Sigmoid colon (tissue), 7 donors: ENCODE measurements at places on chromosomes 5 and 9. TPM values are rescaled to one million over a fixed set of nuclear protein-coding genes. Genes with fewer than 3 reads are reported as not detected.

- no peak overlapping the region for H3K27ac ChIP-seq
- no peaks in the 10 kb centered on the region for H3K27me3 ChIP-seq
- H3K36me3 ChIP-seq = no peaks in the 10 kb centered on the region
- no peaks in the 10 kb centered on the region for H3K4me1 ChIP-seq
Observed at GRCh38 chr9:2387166-2387565, 234.4 kb upstream of the VLDLR start.

GRCh38 chr9:14652729-14653377, 40.4 kb downstream of the ZDHHC21 start:
- no peak overlapping the region for H3K4me3 ChIP-seq
- H3K4me1 ChIP-seq = peaks cover 15% of the 10 kb centered on the region
- no peak overlapping the region for H3K27ac ChIP-seq
- DNase-seq = no peak
- no peaks in the 10 kb centered on the region for H3K27me3 ChIP-seq

- no peak for DNase-seq
- no peaks in the 10 kb centered on the region for H3K36me3 ChIP-seq
- H3K4me3 ChIP-seq = no peak overlapping the region
- no peaks in the 10 kb centered on the region for H3K4me1 ChIP-seq
- H3K27me3 ChIP-seq = no peaks in the 10 kb centered on the region
Observed at GRCh38 chr5:81093536-81094196, 133.5 kb downstream of the RASGRF2 start.

DNA sequence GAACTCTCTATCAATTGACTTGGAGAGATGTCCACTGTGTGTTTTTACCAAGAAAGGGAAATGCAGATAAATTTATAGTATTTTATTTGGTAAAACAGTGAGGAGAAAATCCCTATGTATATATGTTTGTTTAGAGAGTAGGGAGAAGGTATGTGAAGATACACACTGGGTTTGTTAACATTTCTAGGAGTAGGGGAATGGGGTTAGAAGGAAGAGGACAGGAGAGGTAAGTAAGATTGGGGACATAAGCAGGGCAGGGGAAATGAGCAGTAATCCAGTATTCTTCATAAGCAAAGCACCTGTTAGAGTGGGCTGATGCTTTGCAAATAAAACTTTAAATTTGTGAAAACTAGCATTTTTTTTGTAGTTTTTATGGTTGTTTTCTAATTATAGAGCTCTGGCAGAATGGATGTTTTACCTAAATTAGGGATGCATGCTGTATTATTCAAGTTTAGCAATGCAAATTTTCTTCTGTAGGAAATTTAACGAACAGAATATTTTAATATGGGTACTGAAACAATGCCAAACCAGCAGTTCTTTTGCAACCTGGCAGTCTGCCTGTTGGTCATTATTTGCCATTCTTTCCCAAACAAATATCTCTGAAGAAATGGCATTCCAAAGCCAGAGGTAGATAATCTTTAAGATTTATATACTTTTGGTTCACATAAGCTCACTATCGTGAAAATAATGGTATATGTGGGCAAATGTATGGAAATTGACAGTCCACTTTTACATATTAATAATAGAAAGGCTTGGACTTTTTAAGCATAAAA, 19.4 kb upstream of the DCP2 start:
- no peaks in the 10 kb centered on the region for H3K27me3 ChIP-seq
- no peaks in the 10 kb centered on the region for H3K36me3 ChIP-seq
- no peak overlapping the region for H3K4me3 ChIP-seq
- H3K4me1 ChIP-seq = peaks cover 26% of the 10 kb centered on the region

- no peak overlapping the region for H3K27ac ChIP-seq
- no peaks in the 10 kb centered on the region for H3K4me1 ChIP-seq
- no peak for DNase-seq
- H3K36me3 ChIP-seq = no peaks in the 10 kb centered on the region
- no peak overlapping the region for H3K4me3 ChIP-seq
Observed at GRCh38 chr5:545641-546375, 21.6 kb upstream of the SLC9A3 start.

DNA sequence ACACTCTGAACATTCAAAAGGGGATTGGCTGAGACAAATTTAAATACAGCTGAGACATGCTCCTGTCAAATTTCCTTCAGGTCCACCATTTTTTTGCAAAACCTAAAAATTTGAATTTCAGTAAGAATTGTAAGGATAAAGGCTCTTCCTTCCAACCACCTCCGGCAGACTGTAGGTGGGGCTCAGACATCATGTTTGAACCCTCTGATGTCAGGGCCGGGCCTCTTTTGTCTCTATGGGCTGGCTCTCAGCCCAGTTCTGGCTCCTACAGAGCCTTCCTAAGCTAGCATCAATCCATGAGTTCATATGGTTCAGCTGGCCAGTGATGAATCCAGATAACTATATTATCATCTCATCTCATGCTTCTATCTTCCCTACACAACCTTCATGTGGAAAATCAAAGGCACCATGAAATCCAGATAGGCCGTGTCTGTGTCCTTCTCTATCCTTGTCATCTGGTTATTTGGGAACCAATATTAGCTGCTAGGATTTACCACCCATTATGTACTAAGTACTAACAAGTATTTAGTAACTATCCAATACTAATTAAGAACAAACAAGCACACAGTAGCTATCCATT, 44.2 kb downstream of the NIPSNAP3B start:
- no peak overlapping the region for H3K4me3 ChIP-seq
- H3K27me3 ChIP-seq = no peaks in the 10 kb centered on the region
- peaks cover 19% of the 10 kb centered on the region for H3K4me1 ChIP-seq
- no peak overlapping the region for H3K27ac ChIP-seq
- peaks cover 83% of the 10 kb centered on the region for H3K36me3 ChIP-seq

DNA sequence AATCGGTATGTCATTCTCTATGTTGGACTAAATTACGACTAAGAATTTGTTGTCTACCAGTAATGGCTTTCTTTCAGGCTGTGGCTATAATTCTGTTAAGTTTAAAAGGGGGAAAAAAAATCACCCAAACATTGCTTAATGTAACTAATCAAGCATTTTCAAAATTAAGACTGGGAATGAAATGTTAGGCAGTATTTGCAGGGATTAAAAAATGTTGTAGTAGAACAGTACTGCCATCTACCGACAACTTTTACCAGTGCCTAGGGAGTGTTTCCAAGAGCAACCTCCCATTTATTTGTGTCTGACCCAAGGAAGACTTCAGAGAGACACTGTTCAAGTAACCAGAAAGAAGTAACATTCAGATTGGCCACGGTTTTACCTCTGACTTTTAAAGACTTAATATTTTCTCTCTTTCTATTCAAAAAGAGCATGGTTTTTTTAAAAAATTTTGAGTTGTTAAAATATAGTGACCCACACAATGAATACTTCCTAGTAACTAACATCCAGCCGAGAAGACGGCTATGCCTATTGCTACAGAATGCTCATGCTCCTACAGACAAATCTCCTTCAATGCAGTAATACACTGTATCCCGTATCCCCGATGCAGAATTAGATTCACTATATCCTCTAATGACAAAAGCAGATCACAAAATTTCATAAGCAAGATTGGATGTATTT, 92.4 kb downstream of the ARL15 start:
- H3K4me1 ChIP-seq = no peaks in the 10 kb centered on the region
- no peaks in the 10 kb centered on the region for H3K36me3 ChIP-seq
- DNase-seq = no peak
- H3K4me3 ChIP-seq = no peak overlapping the region
- H3K27ac ChIP-seq = no peak overlapping the region

- H3K27ac ChIP-seq = peak overlapping the region; percentile 82
- H3K4me1 ChIP-seq = no peaks in the 10 kb centered on the region
- H3K4me3 ChIP-seq = no peak overlapping the region
- peak; percentile 91 for DNase-seq
- H3K27me3 ChIP-seq = no peaks in the 10 kb centered on the region
Observed at GRCh38 chr9:113620377-113621161, 157.0 kb downstream of the RGS3 start.

GRCh38 chr5:124061663-124062062, 549.7 kb downstream of the CSNK1G3 start:
- DNase-seq = peak; percentile 67
- peaks cover 14% of the 10 kb centered on the region for H3K4me1 ChIP-seq
- H3K36me3 ChIP-seq = no peaks in the 10 kb centered on the region
- H3K27ac ChIP-seq = no peak overlapping the region

- H3K27ac ChIP-seq = no peak overlapping the region
- H3K27me3 ChIP-seq = no peaks in the 10 kb centered on the region
- no peak for DNase-seq
- H3K4me1 ChIP-seq = no peaks in the 10 kb centered on the region
- H3K4me3 ChIP-seq = no peak overlapping the region
- H3K36me3 ChIP-seq = no peaks in the 10 kb centered on the region
Observed at GRCh38 chr9:74303945-74304344, 193.2 kb upstream of the RORB start.

DNA sequence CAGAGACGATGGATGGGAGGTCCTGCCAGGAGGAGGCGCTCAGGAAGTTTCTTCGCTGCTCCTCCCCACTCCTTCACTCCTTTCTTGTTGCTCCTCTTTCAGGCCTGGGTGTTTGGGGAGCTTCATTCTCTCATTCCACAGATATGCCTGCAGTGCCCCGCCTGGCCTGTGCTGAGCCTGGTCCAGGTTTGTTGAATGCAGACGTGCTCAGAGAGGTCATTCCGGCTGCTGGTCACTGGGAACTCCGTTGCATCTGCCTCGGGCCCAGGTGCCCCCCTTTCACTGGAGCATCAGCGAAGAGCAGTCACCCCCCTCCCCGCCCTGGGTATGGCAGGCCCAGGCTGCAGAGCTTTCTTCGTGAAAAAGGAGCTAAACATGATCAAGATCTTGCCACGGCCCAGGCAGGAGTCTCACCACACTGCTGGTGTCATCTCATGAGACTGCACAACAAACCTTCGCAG, 15.5 kb downstream of the SURF6 start:
- H3K36me3 ChIP-seq = no peaks in the 10 kb centered on the region
- H3K4me3 ChIP-seq = no peak overlapping the region
- DNase-seq = peak; percentile 41
- H3K4me1 ChIP-seq = no peaks in the 10 kb centered on the region

DNA sequence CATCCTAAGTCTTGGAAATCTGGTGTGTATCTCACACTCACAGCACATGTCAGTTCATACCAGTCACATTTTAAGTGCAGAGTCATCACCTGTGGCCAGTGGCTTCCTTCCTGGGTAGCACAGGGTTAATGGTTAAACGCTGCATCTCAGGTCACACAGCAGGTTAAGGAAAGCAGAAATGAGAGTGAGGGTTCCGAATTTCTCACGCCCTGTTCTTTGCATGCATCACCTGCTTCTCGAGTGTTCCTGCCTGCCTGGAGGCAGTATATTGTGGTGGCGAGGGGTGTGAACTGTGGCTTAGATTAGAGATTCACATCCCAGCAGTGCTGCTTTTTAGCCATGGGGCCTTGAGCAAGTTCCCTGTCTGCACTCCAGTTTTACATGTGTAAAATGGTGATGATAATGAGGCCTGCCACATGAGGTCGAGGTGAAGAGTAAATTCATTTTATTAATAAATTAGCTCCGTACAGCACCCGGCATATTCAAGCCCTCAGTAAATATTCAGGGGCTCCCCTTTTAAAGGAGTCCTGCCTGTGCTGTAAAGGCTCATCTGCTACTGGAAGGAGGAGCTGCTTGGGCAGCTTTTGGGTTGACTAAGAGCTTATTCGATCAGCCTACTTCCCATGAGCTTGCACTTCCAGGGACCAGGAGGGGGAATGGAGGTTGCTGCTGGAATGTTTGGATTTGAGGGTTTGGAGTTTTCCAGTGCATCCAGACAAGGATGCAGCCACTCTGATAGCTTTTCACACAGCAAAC, 61.1 kb upstream of the SAP30L start:
- H3K4me3 ChIP-seq = no peak overlapping the region
- H3K27ac ChIP-seq = no peak overlapping the region
- no peaks in the 10 kb centered on the region for H3K27me3 ChIP-seq
- DNase-seq = no peak

DNA sequence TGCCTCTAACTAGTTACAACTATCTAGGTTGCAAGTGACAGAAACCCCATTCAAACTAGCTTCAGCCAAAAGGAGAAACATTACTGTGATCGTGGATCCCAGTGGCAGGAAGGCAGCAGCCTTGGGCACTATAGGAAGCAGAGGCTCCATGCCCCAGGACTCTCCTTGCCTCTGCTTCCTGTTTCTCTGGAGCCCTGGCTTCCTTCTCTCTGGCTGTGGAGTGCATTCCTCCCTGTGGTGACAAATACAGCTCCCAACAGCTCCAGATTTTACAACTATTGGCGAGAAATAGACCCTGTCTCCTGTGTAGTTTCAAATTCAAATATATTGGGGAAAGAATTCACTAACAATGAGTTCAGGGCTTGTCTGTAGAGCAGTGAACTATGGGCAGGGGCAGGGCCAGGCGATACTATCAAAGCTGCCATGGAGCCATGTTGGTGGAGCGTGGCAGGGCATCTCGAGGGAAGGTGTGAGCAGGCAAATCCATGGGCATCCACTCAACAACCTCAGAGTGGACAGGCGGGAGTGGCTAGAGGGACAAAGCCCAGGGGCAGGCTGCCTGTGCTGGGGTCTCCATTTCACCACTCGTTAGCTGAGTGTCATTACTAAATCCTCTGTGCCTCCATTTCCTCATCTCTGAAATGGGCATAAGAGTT, 189.5 kb downstream of the ERCC6L2 start:
- H3K36me3 ChIP-seq = no peaks in the 10 kb centered on the region
- DNase-seq = no peak
- H3K4me3 ChIP-seq = no peak overlapping the region
- H3K4me1 ChIP-seq = no peaks in the 10 kb centered on the region
- no peak overlapping the region for H3K27ac ChIP-seq
- H3K27me3 ChIP-seq = no peaks in the 10 kb centered on the region

GRCh38 chr5:133957080-133957479, 11.3 kb downstream of the C5orf15 start:
- no peak for DNase-seq
- no peak overlapping the region for H3K4me3 ChIP-seq
- H3K36me3 ChIP-seq = peaks cover 25% of the 10 kb centered on the region

DNA sequence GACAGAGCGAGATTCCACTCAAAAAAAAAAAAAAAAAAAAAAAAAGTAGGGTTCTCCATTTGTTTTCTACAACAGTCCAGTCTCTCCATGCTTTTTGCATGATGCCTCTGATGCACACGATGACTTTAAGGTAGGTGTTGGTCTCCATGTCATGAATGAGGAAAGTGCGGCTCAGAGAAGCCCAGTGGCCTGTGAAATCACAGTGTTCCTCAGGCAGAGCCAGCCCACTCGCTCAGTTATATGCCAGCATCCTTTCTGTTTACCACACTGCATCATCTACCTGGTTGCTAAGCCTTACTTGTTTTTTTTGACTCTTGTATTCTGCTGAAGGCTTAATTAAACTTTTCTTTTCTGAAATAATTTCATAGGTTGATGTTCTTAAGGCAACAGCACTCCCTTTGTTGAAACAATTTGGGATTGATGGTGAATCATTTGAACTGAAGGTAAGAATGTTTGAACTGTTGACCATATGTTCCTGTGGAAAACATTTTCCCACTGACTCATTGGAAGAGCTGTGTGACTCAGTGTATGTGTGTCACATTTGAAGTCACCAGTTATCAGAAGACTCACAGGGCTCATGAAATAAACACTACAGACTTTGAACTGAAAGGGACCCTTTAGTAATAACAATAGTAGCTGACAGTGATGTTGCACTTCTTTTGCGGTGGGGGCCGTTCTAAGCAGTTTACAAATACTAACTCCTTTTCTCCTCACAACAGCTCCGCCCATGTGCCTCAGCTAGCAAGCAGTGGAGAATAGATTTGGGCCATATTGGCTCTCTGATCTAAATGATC, 40.2 kb downstream of the RCL1 start:
- no peaks in the 10 kb centered on the region for H3K36me3 ChIP-seq
- DNase-seq = no peak
- H3K27ac ChIP-seq = no peak overlapping the region
- no peak overlapping the region for H3K4me3 ChIP-seq
- no peaks in the 10 kb centered on the region for H3K4me1 ChIP-seq

The HINT1 gene
- 255 TPM for total RNA-seq

The PLPP7 gene
- 31.9 TPM for total RNA-seq

The MYOT gene
- 40.0 TPM for total RNA-seq

The FOXD4L3 gene
- not detected for total RNA-seq

The TMEFF1 gene
- total RNA-seq = not detected

The SPINK5 gene
- 1.4 TPM for total RNA-seq

The NEUROG1 gene
- not detected for total RNA-seq

The SOHLH1 gene
- total RNA-seq = not detected
